ENCODE measurements at places on chromosomes 6 and 20. TPM values are rescaled to one million over a fixed set of nuclear protein-coding genes. Genes with fewer than 3 reads are reported as not detected.

TRAPPC3L gene
- total RNA-seq = 0.11 TPM

PTCHD4 gene
- total RNA-seq = 15.0 TPM

PKIB gene
- total RNA-seq = 0.17 TPM

TNFRSF6B gene
- total RNA-seq = 1.8 TPM

HUS1B gene
- 0.69 TPM for total RNA-seq

OTOR gene
- not detected for total RNA-seq

C6orf15 gene
- total RNA-seq = not detected

HAO1 gene
- total RNA-seq = not detected

TTLL9 gene
- 0.22 TPM for total RNA-seq

CRISP3 gene
- total RNA-seq = not detected

UNC93A gene
- total RNA-seq = not detected

NEDD9 gene
- 74.8 TPM for total RNA-seq

Data from dermis lymphatic vessel endothelial cell (primary cell).